GM23338 (cell line): ENCODE measurements at places on chromosomes 12 and 14. TPM values are rescaled to one million over a fixed set of nuclear protein-coding genes. Genes with fewer than 3 reads are reported as not detected.
A peak's percentile ranks its signal among the peaks of the same experiment; 100 is the strongest.

The LALBA gene
- total RNA-seq = not detected in 2 replicates

The TMEM253 gene
- total RNA-seq = 0.59 TPM in 1 of 2 replicates, not detected in the other

The STRAP gene
- 229 and 236 TPM in 2 replicates for total RNA-seq

The SERPINA12 gene
- not detected in 2 replicates for total RNA-seq

The STXBP6 gene
- total RNA-seq = 19.7 and 23.8 TPM in 2 replicates

DNA sequence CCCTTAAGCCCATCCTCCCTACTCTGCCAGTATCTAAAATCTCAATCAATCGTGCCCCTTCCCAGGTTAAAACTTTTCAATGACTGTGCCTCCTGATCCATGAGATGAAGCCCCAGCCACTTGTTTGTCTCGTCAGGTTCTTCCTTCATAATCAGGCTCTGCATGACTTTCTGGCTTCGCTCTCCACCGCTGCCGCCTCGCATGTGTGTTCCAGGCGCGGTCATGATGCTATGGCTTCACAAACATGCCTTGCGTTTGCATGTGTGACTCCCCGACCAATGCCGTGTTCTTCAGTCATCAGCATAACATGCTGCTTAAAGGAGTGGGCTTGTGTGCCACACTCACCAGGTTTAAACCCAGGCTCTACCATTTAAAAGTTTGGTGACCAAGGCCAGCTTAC is 5.0 kb upstream of the C1RL start:
- H3K4me1 ChIP-seq = peaks cover 6% of the 10 kb centered on the region
- H3K27ac ChIP-seq = no peak overlapping the region
- no peaks in the 10 kb centered on the region for H3K27me3 ChIP-seq
- H3K4me3 ChIP-seq = no peak overlapping the region

- H3K27me3 ChIP-seq = no peaks in the 10 kb centered on the region
- no peak overlapping the region for H3K4me3 ChIP-seq
- no peak for DNase-seq
- H3K4me1 ChIP-seq = no peaks in the 10 kb centered on the region
These were observed 189.5 kb upstream of the PLEKHG7 start for GRCh38 chr12:92513231-92513730.

DNA sequence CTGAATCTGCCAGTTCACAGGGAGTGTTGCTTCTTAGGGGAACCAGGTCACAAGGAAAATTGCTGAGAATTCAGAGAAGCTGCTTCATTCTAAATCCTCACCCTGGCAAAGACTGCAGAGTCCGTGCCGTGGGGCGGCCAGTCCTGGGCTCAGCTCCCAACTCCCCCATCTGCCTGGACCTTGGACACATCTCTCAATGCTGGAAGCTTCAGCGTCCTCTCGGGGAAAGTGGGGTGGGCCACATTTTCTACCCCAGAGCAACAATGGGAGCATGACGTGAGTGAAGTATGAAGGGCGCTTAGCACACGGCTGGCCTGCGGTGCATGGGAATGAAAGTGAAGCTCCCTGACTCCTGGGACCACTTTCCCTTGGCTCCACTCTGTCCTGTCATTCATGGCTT is 31.2 kb downstream of the HVCN1 start:
- no peaks in the 10 kb centered on the region for H3K36me3 ChIP-seq
- no peaks in the 10 kb centered on the region for H3K27me3 ChIP-seq
- DNase-seq = no peak
- H3K4me1 ChIP-seq = peaks cover 5% of the 10 kb centered on the region; the same call in 1 of the 2 replicates

DNA sequence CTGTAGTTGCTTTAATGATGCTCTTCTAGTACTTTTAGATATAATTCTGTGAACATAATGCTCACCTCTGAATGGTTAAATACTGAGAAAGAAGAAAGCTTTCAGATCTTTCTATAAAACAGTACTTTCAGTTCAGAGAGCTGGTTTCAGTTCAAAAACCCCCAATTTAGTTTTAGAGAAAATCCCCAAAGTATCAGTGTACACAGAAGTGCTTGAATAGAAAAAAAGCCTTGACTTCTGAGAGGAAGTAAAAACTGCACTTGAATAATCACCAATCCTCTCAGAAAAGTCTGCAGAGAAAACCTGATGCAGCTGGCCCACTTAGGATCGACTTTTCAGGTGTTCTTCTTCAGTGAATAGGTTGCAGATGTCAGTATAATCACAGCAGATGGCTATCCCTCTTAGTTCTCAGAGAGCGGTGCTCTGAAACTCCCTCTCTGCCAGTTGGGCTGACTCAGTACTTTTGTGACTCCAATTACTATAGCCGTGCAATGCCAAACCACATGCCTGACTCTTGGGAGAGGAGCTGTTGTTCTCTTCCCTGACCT is 616.3 kb downstream of the LRFN5 start:
- H3K27ac ChIP-seq = no peak overlapping the region
- no peak overlapping the region for H3K4me3 ChIP-seq
- no peaks in the 10 kb centered on the region for H3K27me3 ChIP-seq
- peak; percentile 8 for DNase-seq
- no peaks in the 10 kb centered on the region for H3K36me3 ChIP-seq

DNA sequence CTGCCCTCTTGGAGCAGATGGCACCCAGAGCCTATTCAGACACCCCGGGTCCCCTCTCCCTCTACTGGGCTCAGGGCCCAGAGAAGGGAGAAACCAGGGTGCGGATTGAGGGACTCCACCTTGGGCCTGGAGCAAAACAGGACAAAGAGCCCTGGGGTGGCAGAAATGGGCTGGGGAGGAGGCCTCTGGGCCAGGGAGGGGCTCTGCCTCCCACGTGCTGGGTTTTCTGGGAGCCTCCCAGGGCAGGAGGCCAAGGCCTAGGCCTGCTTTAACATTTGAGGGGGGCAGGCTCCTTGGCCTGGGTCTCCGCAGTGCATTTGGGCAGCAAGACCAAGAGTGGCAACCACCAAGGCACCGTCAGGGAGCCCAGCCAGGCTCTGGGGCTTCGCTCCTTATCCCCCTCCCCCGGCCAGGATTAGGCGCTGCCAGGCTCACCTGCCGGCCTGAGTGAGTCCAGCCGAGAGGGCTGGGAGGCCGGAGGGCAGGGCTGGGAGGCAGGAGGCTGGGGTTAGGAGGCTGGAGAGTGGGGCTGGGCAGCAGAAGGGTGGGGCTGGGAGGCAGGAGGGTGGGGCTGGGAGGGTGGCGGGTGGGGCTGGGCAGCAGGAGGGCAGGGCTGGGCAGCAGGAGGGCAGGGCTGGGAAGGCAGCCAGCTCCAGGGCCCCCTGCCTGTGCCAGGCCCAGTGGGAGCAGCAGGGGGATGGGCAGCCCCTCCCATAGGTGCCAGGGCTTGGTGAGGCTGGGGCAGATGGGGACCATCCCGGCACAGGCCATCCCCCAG is 101.8 kb upstream of the EIF5 start:
- H3K4me3 ChIP-seq = no peak overlapping the region
- no peaks in the 10 kb centered on the region for H3K36me3 ChIP-seq
- peaks cover 7% of the 10 kb centered on the region; the same call in 1 of the 2 replicates for H3K4me1 ChIP-seq
- no peak overlapping the region for H3K27ac ChIP-seq

GRCh38 chr12:102702447-102703114 is 214.5 kb downstream of the PAH start:
- no peak overlapping the region for H3K4me3 ChIP-seq
- H3K27ac ChIP-seq = no peak overlapping the region
- peak; percentile 66 for DNase-seq
- no peaks in the 10 kb centered on the region for H3K27me3 ChIP-seq
- H3K36me3 ChIP-seq = no peaks in the 10 kb centered on the region

DNA sequence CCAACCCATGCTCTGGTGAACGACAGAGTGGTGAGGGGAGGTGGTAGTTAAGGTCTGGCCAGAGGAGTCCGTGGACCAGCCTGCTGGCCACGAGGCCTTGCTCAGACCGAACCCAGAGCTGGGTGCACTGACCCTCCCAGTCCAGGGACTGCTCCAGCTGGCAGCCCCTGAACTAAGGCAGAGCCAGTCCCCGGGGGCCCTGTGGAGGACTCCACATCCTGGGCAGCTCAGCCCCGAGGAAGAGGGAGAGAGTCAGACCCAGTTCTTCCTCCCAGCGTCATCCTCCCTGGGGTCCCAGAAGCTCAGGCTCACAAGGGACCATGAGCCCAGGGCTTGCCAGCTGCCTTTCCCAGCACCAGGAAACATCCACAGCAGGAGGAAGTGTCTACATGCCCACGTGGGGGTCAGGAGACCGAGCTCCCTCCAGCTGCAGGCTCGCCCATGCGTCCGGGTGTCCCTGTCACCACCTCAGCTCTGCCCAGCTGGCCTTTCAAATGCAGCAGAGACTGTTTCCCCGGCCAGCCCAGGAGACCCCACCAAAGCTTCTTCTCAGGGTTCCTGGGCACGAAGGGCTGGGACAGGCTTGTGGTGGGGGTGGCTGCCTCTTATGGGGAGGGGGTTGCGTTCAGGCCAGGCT is 194.4 kb downstream of the KIF26A start:
- no peak for DNase-seq
- H3K27me3 ChIP-seq = no peaks in the 10 kb centered on the region
- H3K27ac ChIP-seq = no peak overlapping the region
- H3K4me3 ChIP-seq = no peak overlapping the region
- no peaks in the 10 kb centered on the region for H3K4me1 ChIP-seq

DNA sequence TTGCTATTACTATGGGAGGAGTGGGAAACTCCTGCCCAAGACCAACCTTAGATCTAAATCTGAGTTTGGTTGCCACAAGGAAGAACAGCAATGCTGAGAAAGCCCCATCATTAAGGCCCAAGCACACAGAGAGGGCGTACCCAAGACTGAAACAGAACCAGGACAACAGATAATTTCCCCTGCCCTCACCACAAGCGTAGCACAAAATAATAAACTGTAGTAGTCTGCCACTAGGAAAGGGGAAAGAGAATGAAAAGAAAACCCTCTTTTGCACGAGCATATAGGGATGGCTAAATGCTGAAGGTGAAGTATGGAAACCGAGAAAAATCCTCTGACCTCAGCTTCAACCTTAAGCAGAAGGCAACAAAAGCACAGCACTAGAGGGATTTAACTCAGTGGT is 76.5 kb upstream of the DHRS4 start:
- H3K27ac ChIP-seq = no peak overlapping the region
- H3K27me3 ChIP-seq = no peaks in the 10 kb centered on the region
- no peak overlapping the region for H3K4me3 ChIP-seq
- H3K36me3 ChIP-seq = no peaks in the 10 kb centered on the region
- no peak for DNase-seq

DNA sequence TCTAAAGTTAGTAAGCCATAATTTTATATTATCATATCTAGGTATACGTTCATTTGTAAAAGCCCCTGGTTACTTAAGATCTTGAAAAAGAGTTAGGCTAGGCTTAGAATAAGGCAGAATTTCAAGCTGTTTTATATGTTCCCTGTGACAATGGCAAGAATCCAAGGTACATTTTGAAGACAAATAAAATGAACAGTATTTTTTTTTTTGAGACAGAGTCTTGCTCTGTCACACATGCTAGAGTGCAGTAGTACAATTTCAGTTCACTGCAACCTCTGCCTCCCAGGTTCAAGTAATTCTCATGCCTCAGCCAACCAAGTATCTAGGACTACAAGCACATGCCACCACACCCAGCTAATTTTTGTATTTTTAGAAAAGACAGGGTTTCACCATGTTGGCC is 139.2 kb downstream of the DUSP6 start:
- H3K27ac ChIP-seq = no peak overlapping the region
- H3K27me3 ChIP-seq = no peaks in the 10 kb centered on the region
